Stimulated activated CD4-positive, alpha-beta T cell treated with anti-CD3 and anti-CD28 coated beads, Interleukin-4, amount 100 ng/mL, for 4 hours (primary cell): ENCODE measurements at places on chromosomes 1 and 21.

GRCh38 chr21:44613386-44614155 is 1.7 kb downstream of the KRTAP10-8 start:
- no peak for DNase-seq

GRCh38 chr1:245094954-245095353 is 59.8 kb upstream of the KIF26B start:
- DNase-seq, result no peak

DNA sequence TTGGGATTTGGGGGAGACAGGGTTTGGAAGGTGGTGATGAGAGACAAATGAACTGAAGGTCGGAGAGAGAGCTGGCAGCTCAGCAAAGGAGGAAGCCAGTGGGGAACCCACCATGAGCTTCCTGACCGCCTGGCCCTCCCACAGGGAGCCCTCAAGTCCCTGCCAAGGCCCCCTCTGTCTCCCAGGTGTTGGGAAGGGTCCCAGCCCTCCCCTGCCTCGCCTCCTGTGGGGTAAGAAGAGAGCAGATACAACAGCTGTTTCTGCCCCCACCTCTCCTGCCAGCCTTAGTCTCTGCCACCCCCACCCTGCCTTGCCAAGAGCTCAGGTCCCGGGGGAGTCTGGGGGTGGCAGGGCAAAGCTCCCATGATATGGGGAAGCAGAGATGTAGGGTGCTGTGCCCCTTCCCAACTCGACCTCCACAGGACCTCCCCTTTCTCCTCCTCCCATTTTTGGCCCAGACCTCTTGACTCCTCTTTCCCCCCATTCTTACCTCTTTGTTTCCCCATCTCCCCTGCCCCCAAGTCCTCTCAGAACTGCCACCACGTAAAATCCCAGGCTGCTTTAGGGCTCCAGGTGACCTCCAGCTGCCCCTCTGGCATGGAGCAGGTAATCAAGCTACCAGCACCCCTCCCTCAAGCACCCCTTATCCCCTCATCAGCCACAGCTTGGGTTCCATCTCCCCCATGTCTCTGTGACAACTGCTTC is 556 bp downstream of the S100A1 start:
- no peak for DNase-seq

- no peak for DNase-seq
Observed at GRCh38 chr1:221919743-221920142, 177.9 kb upstream of the DUSP10 start.
